ENCODE measurements at places on chromosomes 6 and 20. TPM values are rescaled to one million over a fixed set of nuclear protein-coding genes. Genes with fewer than 3 reads are reported as not detected.

Gene ENPP1
- total RNA-seq = 2.4 TPM

Gene PNLDC1
- not detected for total RNA-seq

Gene OR2B6
- total RNA-seq = not detected

GRCh38 chr6:37679539-37680476 is 17.9 kb downstream of the MDGA1 start:
- no peak for ATAC-seq

DNA sequence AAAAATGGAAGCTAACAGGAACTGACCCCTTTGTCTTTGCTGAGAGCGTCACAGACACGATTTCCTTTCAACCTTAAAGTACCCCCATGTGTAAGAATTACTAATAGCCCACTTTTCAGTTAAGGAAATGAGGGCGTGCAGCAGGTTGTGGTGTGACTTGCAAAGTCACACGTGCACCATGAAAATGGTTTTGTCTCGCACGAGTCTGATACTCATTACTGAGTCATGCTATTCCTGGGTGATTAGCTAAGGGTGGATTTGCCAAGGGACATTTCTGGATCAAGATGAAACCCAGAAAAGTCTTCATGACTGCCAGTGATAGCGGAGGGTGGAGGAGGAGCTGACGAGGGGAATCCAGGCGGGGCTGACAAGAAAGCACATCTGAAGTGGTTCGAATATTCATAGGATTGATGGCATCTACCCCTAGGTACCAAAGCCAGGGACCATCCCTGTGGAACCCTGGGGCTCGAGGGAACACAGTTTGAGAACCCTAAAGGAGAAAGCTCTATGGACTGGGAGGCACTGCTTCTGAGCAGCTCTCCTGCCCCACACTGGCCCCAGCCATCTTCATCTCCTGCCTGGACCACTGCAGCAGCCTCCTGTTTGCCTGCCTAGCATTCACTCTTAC is 12.1 kb upstream of the NFATC2 start:
- ATAC-seq = peak; percentile 90

DNA sequence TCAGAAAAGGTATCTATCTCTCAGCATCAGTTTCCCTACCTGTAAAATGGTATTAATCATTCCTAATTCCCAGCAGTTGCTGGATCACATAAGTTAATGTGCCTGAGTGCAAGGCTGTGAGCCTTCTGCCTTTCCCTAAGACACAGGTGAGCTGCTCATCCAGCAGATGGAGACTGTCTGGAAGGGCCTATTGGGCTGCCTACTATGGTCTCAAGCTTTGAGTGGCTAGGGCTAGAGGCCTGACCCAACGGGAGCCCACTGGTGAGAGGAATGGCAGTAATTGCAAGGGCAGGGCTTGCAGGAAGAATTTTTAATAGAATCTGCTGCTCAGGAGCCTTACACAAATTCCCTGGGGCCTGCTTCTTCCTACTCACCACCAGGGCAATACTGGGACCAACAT is 4.3 kb downstream of the KHDC1 start:
- no peak for ATAC-seq

DNA sequence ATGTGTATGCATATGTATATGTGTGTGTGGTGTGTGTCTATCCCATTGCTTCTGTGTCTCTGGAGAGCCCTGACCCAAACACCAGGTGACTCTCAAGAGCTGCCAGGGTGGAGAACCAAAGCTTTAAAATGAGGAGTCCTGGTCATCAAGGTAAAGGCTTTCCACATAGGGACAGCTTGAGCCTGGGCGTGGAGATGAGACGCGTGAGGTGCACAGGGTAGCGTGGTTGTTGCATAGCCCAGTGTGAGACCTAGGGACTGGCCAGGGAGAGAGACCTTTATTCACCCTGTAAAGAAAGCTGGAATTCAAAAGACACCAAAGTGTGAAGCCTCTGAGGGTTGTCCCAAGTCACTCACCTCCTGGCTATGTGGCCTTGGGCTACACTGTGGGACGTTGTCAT is 149.1 kb downstream of the SYCP2 start:
- no peak for ATAC-seq

- no peak for ATAC-seq
These were observed 97.0 kb downstream of the TRERF1 start for GRCh38 chr6:42354702-42355101.

DNA sequence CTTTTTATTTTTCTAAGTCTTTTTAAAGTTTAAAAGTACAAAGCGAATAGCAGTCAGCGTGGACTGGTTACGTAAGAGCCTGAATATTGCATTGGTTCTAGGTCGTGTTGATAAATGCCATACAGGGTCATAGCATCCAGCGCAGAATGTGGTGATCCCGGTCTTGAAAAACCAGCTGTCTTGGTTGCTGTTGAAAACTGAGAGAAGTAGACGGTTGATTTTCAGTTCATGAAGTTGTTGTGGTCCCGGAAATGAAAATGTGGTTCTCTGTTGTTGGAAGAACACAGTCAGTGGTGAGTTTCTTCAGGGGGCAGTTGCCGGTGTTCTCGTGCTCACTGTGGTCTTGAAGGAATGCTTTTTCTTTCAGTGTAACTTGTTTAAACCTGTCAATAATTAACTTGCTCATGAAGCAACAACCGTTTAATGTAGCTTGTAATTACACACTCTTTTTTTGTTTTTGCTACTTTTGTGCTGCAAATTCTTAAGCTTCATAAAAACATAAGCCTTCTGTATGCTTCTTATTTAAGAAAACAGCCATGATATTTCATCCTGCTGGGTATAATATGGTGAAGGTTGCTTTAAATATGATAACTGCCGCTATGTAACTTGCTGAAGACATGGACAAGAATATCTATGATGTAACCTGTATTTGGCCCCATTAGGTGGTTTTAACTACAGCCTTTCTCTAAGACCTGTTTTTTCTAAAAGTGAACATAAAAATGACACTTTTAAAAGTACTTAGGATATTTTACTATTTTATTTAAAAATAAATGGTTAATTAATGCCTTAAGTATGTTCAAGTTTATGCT is 64.8 kb upstream of the KIF25 start:
- ATAC-seq = no peak

- ATAC-seq = no peak
These were observed 4.6 kb downstream of the MICB start for GRCh38 chr6:31502586-31502985.

DNA sequence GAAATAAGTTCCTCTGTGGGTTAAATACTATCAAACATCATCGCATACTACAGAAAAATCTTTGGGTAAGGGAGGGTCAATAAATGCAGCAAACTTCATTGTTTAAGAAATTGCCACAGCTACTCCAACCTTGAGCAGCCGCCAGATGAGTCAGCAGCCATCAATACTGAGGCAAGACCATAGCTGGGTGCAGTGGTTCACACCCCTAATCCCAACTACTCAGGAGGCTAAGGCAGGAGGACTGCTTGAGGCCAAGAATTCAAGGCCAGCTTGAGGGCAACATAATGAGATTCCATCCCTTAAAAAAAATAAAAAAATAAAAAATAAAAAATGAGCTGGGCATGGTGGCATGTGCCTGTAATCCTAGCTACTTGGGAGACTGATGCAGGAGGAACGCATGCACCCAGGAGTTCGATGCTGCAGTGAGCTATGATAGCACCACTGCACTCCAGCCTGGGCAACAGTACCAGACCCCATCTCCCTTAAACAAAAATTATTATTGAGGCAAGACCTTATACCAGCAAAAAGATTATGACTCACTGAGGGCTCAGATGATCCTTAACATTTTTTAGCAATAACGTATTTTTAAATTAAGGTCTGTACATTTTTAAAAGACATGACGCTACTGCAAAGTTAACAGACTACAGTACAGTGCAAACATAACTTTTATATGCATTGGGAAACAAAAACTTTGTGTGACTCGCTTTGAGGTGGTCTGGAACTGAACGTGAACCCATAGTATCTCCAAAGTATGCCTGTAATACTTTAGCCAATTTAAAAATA is 8.8 kb downstream of the SRPK1 start:
- no peak for ATAC-seq

GRCh38 chr6:126039284-126039683 is 52.9 kb downstream of the TRMT11 start:
- no peak for ATAC-seq

DNA sequence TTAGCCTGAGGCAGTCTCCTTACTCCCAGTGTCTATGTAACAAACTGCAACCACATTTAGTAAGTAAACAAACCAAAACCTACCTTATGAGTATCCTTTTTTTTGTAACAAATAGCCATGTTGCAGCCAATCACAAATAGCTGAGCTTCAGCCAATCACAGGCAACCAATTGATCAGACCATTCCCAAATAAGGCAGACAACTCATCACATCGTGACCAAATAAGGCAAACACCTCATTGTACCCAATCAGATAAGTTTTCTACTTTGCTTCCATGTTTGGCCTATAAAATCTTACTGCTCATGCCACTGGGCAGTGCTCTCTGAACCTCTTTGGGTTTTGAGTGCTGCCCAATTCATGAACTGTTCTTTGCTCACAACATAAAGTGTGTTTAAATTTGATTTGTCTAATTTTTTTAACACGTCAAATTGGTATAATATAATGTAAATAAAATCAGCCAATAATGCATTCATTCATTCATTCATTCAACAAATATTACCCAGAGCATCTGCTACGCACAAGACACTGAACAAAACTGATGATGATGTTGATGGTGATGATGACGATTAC is 117.8 kb downstream of the BCAS1 start:
- no peak for ATAC-seq

DNA sequence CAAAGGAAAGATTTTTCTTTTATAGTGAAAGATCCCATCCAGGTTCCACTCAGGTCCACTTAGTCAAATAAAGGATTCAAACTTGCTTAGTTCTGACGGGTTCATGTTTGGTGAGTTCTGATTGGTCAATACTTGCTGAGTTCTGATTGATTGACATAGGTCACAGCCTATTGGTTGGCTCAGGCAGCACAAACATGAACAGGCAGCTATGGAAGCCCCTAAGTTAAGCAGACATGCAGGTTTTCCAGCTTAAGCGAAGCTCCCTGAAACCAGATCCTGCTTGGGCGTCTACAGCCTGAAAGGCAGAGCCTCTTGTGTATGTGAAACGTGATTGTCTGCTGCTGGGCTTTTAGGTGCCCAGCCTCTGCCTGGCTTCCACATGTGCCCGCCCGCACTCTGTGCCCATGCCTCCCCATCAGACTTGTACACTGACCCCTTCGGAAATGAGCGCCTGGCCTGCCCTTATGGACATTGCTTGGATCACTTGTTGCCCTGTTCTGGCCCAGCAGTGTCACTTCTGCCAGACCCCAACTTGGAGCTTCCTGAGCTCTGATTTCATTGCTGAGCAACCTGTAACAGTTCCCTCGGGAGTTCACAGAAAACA is 45.4 kb upstream of the ECI2 start:
- no peak for ATAC-seq

- peak; percentile 55 for ATAC-seq
These were observed 158.1 kb upstream of the ZNF184 start for GRCh38 chr6:27630727-27631608.

DNA sequence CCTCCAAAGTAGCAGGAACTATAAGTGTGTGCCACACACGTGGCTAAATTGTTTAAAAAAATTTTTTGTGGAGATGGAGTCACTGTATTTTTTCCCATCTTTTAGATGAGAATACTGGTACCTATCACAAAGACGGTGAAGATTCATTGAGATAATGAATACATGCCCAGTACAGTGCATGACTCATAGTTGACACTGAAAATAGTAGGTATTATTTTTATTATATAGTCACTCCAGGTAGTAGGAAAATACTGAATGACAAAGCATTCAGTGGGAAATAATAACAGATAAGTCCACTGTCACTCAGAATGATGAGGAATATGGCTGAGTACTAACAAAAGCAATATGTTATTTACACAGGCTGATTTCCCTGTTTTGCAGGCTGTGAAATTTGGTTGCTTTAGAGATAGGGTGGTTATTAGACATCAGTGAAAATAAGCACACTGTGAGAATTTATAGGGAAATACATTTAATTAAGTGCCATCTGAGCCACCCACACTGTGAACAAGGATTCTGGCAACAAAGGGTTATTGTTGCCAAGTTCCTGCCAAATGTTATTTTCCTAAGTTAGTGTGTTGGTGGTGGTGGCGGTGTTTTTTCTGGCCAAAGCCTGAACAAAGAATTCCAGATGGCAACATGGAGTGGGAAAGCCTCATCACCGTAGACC is 129.8 kb upstream of the FOXQ1 start:
- no peak for ATAC-seq

DNA sequence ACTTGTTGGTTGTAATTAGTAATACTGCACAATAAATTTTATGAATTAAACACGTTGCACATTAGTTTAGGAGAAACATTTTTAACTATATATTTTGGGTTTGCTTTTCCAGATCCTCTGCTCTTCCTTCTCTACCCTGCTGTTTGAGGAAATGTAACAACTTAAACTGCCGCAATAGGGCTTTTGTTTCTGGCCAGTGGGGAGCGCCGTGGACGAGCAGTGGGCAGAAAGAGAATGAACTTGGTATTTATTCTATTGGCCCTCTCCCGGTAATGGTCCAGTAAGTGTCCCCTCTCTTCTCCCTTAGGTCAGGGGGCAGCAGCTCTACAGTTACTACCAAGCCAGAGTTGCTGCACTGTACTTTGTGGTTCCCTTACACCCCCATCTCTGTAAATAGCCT is 35.2 kb upstream of the EPHA7 start:
- no peak for ATAC-seq

DNA sequence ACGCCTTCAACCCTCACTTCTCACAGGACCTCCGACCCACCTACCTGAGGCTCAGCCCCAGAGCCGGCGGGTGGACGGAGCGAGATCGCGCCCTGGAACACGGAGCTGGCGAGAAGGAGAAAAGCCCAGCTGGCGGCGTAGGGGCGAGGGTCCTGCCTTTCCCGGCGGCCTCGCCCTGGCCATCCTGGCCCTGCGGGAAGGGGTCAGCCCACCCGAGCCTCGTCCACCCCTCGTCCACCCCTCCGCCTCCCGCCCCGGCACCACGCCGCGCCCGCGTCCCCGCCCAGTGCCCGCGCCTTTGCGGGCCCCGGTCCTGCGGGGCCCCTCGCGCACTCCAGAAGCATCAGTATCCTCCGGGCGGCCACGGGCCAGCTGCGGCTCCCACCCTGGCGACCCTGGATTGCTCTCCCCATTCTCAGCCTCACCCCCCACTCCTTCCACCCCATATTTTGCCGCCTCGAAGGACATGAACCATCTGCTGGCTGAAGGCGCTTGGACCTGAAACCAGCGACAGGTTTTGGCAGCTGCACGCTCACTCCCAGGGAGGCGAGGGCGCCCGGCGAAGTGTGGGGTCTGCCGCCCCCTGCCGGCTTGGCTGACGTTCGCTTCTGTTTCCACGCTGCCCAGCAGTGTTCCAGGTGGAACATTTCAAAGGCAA is 65.1 kb downstream of the PLG start:
- ATAC-seq = peak; percentile 98

DNA sequence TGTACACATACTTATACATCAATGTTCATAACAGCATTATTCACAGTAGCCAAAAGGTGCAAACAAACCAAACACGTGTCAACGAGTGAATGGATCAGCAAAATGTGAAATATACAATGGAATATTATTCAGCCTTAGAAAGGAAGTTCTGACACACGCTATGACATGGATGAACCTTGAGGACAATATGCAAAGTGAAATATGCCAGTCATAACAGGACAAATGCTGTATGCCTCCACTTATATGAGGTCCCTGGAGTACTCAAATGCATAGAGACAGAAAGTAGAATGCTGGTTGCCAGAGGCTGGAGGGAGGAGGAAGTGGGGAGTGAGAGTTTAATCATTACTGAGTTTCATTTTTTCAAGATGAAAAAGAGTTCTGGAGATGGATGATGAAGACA is 37.8 kb upstream of the IGF2R start:
- no peak for ATAC-seq

GRCh38 chr6:158793432-158793831 is 25.7 kb downstream of the EZR start:
- no peak for ATAC-seq

All from motor neuron (in vitro differentiated cells).